ENCODE measurements at places on chromosomes 2 and 18.

GRCh38 chr18:23336101-23336500, 117.0 kb upstream of the RIOK3 start:
- no peak for DNase-seq

- DNase-seq = no peak
These were observed 725.2 kb downstream of the CPS1 start for GRCh38 chr2:211281430-211282073.

DNA sequence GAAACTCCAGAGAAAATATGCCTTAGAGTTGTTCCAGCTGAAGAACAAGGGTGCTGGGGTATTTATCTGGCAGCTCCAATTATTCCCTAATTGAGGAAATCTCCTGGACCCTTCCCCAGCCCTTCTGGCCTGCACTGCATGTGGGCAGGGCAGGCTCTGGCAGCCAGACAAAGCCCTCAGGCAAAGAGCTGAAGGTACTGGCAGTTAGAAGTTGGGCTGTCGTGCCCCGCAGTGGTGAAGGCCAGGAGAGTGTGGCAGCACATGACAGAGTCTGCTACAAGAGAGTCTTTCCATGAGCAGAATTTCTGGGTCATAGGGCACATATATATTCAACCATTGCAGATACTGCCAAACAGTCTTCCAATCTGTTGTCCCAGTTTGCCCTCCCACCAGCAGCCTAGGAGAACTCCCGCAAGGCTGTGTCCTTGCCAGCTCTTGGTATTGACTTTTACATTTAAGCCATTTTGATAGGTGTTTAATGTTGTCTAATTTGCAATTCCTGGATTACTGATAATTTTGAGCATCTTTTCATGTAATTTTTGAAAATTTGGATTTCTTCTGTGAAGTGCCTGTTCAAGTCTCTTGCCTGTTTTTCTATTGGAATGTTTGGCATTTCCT, 26.6 kb downstream of the ONECUT2 start:
- DNase-seq = no peak

- no peak for DNase-seq
These were observed 11.9 kb upstream of the ASPRV1 start for GRCh38 chr2:69973335-69973735.

DNA sequence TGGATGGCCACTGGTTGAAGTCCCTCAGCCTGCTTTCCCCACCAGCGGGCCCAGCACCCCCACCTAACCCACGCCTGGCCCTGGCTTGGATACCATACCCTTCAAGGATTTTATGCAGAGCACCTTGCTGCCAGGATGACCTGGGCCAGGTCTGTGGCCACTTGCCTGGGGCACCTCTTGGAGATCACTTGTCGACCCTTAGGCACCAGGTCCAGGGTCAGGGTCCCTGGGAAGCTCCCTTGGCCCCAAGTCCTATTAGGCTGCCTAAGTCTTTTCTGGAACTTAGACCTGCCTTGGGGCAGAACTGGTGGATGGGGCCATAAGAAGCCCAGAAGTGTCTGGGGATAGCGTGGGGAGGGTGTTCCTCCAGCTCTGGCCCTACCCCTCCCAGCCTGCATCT, 39.1 kb downstream of the FOSL2 start:
- DNase-seq = no peak

GRCh38 chr2:218806346-218806978, 24.5 kb downstream of the CYP27A1 start:
- no peak for DNase-seq

GRCh38 chr2:206396211-206396610, 47.1 kb upstream of the ADAM23 start:
- no peak for DNase-seq

DNA sequence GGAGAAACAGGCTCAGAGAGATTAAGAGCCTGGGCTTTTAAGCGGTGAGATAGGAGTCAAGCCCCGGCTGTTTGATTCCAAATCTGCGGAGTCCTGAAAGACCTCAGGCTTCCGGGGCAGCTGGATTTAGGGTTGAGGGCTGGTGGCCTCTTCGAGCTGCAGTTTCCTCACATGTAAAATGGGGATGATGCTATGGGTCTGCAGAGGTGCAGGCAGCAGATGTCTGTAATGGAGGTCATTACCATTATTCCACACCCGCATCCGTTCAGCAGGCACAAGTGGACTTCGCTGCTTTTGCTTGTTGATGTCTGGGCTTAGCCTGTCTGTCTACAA, 175.6 kb upstream of the HS6ST1 start:
- DNase-seq = no peak

GRCh38 chr2:234804704-234805103, 147.1 kb upstream of the SH3BP4 start:
- DNase-seq = no peak

- no peak for DNase-seq
These were observed 420.3 kb upstream of the POU3F3 start for GRCh38 chr2:104433657-104434056.

DNA sequence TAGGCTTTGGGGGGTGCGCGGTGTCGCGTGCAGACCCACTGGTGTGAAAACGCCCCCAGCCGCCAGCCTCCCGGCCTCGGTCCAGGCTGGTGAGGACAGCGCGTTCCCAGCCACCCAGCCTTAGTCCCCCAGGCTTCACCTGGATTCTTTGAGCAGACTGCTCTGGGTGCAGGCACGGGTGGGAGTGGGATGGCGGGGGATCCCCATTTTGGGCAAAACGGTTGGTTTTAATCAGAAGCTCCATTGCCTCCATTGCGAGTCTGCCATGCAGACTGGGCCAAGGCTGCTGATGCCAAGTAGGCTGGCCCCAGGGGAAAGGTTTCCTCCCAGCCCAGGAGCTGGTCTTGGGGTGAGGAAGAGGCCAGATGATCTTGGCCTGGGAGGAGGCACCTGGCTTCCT, 445 bp downstream of the MLPH start:
- DNase-seq = no peak

DNA sequence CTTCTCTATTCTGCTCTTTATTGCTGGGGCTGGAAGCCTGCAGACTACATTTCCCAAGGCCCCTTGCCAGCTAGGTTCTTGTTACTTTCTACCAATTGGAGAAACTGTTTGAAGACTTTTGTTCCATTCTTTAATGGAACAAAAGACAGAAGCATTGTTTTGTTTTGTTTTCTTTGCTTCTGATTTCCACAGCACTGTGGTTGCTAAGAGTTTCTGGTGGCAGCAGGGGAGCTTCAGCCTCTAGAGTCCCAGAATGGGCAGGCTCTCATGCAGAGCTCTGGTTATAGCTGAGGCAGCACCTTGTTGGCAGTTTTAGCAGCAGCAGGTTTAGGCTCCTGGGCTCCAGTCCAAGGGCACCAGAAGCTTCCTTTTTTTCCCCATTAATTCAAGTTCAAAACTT, 234.3 kb downstream of the ETAA1 start:
- no peak for DNase-seq

DNA sequence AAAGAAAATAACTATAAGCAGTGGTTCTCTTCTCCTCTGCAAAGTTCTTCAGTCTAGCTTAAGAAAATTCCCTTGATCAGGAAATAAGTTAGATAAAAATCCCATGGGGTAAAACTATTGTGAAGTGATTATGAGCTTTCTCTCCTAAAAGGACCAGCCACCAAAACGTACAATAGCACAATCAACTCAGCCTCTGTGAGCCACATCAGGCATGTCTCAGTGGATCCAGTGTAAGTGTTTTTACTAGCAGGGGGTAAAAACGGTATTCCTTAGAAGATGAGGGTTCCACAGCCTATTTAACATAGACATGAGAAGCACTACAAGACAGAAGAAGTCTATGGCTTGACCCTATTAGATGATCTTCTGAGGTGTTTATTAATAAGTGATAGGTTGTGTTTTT, 503.2 kb downstream of the PIK3C3 start:
- DNase-seq = no peak

GRCh38 chr2:68251855-68252399, 405 bp downstream of the PPP3R1 start:
- peak; percentile 12 for DNase-seq

DNA sequence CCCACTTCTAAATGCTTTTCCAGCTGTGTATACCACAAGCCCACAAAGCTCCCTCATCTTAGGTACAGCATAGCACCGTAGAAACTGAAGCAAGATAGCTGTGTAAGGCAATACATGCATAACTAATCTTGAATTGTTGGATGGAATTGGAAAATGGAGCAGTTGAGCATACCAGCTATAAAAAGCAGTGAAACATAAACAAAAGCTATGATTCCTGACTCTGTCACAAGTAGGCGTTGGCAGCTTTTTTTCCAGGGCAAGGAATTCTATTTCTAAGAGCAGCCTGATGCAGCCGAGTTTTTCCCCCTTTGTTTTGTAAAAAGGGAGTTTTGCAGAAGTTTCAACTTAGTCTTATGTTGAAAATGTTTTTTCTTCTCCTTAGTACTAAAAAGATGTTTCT, 32.4 kb downstream of the MOGAT1 start:
- no peak for DNase-seq

DNA sequence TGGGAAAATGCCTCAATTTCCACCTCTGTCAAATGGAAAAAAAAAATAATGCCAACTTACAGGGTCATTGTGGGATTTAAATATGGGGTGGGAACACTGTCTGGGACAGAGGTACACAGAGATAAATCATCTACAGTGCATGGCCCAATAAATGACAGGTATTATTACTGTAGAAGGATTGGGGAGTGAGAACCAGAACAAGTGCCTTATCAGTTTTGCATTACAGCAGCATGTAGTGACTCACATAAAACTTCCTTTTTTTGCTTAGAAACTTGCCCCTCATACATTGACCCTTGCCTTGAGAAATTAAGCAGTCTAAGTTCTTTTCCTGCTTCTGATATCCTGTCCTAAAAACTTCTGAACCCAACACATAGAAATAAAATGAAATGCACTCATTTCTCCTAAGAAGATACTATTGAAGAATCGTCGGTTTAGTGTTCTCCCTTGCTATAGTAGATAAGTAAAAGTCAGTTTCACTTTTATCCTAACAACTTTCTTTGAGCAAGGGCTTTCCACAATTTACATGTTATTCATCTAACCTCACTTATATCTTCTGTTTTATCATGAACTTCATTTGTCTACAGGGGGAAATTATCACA, 121.0 kb upstream of the HAAO start:
- no peak for DNase-seq

DNA sequence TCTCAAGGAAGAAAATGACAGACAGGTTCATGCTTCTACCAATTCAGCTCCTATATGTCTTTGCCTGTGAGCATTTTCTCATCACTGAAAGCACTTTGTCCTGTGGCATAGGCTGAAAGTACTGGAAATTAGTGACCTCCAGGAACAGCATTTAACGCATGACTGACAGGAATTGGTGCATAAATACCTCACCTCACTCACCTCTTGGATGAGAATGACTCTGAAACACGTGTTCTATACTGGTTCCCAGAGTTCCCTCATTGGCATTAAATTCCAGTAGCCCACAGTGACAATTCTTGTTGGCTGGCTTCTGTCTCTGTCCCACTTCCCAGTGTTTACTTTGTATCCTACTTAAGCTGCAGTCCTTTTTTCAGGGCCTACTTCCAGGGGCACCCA, 83.4 kb upstream of the MAPRE2 start:
- DNase-seq = no peak

DNA sequence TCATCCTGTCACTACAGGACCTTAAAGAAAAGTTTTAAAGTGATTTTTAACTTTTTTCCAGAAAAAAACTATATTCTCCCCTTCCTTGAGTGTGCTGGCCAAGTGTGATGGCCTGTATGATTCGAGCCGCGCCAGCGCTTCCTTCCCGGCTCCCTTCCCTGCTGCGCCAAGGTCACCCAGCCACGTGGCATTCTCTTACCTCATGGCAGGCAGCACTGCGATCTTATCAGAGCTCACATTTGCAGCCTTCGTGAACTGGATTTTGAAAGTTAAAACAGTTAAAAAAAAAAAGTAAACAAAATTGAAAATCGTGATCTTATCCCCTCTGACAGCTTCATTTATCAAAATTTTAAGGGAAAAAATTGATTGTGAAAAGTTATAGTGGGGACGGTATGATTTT, 279.8 kb downstream of the PTGR3 start:
- no peak for DNase-seq

- no peak for DNase-seq
These were observed 7.9 kb downstream of the TMEM198 start for GRCh38 chr2:219551441-219552381.

DNA sequence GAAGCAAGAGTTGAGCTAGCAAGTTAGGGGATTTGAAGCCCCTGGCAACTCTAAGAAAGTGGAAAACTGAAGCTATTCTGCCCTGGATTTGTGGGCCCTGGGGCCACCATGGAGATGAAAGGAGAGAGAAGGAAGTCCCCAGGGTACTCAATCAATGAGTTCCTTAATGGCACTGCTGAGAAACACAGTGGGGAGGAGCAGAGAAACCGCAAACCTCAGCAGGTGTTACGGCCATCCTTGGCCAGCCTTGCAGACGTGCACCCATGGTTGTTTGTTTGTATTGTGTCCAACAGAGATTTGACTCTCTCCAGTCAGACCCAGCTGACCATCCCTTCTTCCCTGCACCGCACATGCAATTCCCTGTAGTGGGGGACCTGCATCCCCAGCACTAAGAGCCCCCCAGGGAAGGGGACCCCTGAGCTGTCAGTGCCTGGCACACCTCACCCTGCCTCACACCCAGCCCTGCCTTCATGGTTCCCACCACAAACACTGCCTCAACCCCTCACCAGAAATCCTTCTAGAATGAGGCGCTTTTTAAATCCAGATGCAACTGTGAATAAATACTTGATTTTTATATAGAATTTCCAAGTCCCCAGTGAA, 255.3 kb downstream of the SH3BP4 start:
- no peak for DNase-seq

DNA sequence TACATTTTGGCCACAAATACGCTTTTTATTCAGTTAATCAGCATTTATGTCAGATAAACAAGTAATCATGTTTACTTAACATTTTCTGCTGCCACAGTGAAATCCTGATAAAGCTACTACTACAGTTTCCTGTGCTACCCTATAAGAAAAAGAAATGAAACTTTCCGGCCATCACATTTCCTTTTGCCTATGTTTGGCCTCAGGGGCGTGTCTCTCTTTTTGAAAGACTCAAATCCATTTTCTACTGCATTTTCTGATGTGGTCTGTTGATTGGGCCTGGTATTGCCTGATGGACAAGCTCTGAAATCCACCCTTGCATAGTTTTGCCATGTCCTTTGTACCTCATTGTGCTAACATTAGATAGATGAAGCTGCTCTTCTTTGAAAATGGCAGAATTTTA, 152.6 kb downstream of the AGPS start:
- no peak for DNase-seq

DNA sequence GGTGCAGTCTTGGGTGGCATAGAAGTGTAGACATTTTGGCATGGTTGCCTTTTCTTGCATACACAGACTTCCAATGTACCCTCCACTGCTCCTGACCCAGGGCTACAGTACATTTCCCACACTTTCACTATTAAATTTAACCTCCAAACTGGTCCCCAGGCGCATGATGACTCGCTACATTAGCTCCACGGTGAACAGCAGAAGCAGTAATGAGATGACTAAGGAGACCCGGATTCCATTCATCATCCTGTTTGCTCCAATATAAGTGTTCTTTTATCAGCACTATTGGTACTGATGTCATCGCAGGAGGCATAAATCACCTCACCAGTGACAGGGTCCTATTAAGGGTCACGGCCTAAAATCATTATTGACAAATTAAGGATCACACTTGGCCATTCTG, 316.5 kb downstream of the EN1 start:
- DNase-seq = no peak
